Head of caudate nucleus (tissue), 42 donors: ENCODE measurements at places on chromosomes 5 and 9.

DNA sequence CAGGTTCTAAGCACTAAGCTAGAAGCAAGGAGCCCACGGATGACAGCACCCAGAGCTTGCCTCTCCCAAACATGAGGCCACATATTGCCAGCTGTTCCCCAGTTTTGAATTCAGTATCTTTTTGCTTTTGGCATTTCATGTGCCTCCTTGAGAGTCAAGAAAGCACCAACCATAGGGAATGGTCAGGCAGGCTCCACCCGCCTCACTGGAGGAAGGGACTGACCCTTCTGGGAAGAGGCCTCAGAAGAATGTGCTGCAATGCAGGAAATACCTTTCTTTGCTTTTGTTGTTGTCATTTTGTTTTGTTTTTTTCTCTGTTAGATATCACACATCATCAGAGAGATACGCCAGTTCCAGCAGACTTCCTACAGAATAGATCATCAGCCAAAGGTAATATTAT, 13.7 kb upstream of the CKMT2 start:
- no peak for DNase-seq

- DNase-seq, result no peak
Observed at GRCh38 chr5:86460519-86460918, 157.2 kb upstream of the COX7C start.

GRCh38 chr5:36944607-36945225, 68.1 kb downstream of the NIPBL start:
- no peak for DNase-seq

GRCh38 chr9:131394464-131395156, 724 bp downstream of the PRRC2B start:
- peak; percentile 75 for DNase-seq

DNA sequence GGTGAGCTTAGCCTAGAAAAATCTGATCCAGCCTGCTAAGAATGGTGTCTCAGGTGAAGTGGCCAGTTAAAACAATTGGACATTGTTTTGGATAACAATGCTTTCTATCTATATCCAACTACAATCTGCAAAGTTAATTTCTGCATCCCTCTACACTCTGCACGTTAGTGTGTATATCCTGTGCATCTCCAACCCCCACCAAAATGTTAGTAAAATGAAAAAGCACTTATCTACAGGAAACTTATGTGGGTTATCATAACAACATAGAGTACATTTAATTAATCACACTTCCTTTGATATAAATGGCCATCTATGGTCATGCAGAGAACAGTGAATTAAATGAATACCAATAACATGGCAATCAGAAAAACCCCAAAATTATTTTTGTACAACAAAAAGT, 158.7 kb downstream of the NFIB start:
- no peak for DNase-seq

DNA sequence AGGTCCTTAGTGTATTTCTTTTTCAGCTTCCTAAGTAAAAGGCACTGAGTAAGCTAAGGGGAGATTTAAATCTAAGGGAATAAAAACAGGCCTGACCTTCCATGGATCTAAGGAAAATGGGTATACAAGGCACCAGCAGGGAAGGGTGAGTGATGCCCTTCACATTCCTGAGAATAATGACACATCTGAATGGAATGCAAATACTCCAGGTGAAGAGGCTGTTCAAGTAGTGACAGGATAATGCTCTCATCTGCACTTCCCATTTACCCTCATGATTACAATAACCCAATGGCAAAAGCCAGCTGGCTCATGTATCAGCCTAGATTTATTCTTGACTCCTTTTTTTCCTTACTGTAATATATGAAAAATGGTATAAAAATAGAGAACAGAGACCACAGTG, 216.2 kb upstream of the ACTBL2 start:
- DNase-seq, result no peak

DNA sequence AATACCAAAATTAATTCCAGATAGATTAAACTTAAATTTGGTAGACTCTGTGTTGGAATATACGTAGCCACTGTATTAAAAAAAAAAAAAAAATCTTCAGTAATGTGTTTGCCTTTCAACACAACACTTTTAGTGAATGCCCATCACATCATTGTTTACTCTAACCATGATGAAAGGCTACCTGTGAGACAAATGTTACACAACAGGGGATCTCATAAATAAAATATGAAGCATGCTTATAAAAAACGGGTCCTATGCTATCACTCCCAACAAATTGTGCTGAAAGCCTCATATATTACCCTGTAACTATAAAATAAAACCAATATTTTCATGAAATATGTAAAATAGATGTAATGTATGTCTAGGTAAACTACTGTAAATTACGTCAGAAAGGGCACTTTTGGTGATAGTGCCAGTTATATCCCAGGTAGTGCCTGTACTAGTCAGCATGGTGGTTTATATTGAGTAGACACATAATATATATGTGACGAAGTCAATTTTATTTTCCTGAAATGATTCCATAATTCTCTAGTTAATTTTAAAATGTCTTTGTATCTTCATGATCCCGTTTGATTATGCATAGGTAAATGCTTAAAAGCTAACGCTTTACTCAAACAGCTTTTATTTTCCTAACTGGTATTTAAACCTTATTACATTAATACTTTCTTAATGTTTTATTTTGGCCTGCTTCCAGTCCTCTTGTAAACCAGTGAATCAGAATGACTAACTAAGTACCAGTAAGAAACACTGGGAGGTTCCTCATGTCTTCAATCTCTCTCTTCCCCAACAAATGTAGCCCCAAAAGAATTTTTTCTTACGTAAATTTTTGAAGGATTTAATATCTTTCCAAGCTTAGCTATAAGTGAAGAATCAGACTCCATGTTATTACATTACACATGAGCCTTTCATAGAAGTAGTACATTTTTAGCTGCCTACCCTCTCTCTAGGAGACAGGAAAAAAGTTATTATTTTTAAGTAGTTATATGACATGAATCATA, 420.3 kb downstream of the GABRG2 start:
- no peak for DNase-seq
